ENCODE measurements at places on chromosomes 13 and 19. TPM values are rescaled to one million over a fixed set of nuclear protein-coding genes. Genes with fewer than 3 reads are reported as not detected.

- DNase-seq, result no peak
Observed at GRCh38 chr13:89951341-89951740, 1396.1 kb upstream of the MIR17HG start.

GRCh38 chr19:37817180-37817981 is 38.0 kb upstream of the ZNF573 start:
- no peak for DNase-seq

GRCh38 chr13:59790626-59791025 is 373.1 kb downstream of the DIAPH3 start:
- DNase-seq, result no peak

Gene NANOS3
- 1.5 TPM for total RNA-seq

GRCh38 chr13:48633700-48634099 is 20.0 kb upstream of the CYSLTR2 start:
- DNase-seq, result no peak

Measured in activated T-helper 1 cell treated with anti-CD3 and anti-CD28 coated beads, Interleukin-12 subunit alpha, Interleukin-12 subunit beta, Interleukin-2, Interleukin-4 antibody, amounts not matched to agents 30 ng/mL and 10 ng/mL and 1 ng/mL, durations not matched to agents 14 hours and 24 hours and 36 hours (primary cell).